ENCODE measurements at places on chromosomes 3 and 15.
A peak's percentile ranks its signal among the peaks of the same experiment; 100 is the strongest.

- no peak for DNase-seq
Measured at GRCh38 chr3:39104961-39105686, 2.3 kb downstream of the GORASP1 start.

DNA sequence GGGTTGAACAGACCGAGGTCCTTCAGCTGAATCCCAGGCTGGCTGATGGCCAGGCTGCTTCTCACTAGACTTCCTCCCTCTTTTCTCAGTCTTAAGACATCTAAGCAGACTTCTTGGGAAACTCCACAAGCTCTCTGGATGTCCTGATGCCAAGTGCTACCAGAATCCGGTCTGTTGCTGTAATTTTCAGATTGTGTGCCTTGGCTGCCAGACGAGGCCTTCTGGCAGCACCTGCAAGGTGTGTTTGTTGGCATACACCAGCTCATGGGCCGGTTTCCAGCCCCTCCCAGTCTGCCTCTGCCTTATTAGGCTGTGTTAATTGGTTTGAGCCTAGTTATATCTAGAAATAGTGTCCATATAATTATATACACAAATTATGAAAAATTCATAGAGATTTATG is 120.6 kb downstream of the TNIK start:
- DNase-seq, result no peak

- peak; percentile 37 for DNase-seq
Measured at GRCh38 chr15:83208367-83208661, 691 bp upstream of the HDGFL3 start.

DNA sequence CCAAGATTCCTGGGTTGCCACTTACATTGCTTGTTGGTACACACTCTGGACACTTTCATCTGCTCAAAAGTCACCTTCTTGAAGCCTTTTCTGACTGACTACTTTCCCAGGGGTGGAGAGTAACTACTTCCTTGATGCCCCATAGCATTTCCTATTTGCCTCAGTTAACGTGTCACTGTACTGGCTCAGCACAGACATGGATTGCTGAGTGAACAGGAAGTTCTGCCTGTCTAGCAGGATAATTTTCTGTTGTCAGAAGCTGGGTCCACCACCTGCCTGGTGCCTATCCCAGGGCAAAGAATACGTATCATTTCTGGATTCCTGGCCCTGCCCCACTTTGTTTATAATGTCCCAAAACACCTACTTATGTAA is 15.3 kb upstream of the ABHD17C start:
- DNase-seq, result no peak

GRCh38 chr3:127442506-127442905 is 148.0 kb downstream of the TPRA1 start:
- no peak for DNase-seq

DNA sequence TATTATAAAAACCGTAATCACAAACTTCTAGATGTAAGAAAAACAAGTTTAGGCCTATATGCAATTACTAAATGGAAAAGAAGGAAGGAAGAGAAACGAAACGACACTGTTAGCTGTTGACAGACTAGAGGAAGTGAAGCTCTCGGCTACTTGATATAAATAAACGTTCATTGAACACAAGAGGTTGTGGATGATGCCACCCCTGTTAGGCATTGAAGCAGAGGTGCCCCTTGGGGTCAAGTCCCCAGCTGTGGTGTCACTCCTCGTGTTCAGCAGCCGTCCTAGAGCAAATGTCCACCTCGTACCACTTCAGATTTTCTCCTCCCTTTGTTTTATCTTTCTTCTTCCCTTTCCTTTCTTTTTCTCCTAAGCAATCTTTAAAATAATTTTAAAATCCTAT is 146.5 kb upstream of the UBE2E1 start:
- DNase-seq, result no peak

- no peak for DNase-seq
Measured at GRCh38 chr3:104245261-104245660, 1121.4 kb upstream of the ALCAM start.

DNA sequence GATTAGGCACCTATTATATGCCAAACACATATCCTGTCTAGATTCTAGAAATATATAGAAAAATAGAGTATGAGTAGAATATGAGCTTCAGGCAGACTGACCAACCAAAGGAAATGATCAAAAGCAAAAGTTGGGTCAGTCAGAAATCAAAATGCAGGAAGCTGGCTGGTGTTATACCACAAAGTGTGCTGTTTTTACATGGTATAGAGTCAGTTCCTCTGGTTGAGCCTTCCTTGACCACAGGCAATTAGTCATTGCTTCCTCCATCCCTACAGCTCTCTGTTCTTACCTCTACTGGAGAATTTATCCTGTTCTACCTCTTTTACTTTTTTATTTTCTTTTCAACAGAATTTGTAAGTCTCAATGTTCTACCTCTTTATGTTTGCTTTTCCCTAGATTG is 149.8 kb downstream of the TMCO5A start:
- no peak for DNase-seq

DNA sequence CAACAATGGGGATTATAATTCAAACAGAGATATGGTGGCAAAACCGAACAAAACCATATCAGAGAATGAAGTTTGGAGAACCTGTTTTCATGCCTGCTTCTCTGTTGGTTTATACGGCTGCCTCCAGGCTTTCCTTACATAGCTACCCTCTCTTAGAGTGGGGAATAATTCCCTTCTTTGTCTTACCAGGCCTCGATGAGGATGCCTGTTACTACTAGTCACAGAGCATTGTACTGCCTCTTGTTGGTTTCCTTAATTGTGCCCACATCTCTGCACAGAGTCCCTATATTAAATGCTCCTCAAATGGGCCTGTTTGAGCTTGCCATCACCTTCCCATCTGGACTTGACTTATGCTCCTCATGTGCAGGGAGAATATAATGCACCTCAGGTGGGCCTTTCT is 92.9 kb downstream of the NCEH1 start:
- no peak for DNase-seq

DNA sequence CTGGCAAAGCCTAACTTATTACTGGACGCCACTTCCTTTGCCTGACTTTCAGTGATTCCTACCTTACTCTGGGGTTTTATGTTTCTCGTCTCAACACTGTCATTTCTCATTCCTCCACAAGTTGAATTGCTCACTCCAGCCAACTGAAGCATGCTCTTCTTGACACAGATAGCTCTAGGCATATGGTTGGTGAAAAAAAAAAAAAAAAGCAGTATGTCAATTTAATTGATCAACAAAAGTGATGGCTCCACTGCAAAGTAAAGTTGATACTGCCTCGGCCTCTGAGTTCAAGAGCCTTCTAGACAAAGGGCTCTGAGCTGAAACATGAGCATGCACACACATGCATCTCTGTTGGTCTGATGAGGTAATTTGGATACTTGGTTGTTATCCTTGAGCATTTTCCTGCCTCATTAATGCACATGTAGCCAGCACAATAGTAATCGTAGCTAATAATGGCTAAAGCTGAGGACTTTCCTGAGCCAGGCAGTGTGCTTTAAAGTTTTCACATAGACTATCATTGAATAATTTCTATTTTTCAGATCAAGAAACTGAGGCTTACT is 21.4 kb upstream of the UBE2Q2 start:
- no peak for DNase-seq
